ENCODE measurements at places on chromosomes 1 and 21.

- no peak for DNase-seq
Observed at GRCh38 chr1:6790146-6790545, 4.9 kb downstream of the CAMTA1 start.

DNA sequence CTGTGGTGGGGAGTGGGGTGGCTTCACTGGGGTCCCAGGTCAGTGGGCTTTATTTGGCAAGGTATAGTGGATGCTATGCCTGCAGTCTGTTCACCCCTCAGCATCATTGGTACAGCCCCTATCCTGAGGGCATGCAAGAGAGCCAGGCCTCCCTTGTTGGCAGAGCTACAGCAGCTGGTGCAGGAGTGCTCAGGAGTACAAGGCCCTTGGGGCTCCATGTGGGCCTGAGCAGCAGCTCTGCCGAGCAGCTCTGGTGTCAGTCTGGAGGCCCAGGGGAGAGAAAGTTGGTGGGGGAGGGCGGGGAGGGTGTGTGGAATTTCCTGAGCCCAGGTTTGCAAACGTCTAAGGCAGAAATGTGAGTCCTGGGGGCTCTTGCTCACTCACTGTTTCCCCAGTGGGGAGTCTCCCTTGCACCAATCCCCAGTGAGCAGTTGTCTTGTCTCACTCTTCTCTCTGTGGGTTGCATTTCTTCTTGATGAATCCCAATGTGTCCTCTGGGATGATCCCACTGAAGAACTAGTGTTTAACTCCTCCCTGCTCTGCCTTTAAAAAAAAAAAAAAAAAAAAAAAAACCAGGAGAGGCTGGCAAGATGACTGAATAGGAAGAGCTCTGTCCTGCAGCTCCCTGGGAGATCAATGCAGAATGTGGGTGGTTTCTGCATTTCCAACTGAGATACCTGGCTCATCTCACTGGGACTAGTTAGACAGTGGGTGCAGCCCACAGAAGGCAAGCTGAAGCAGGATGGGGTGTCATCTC, 39.5 kb upstream of the CYP4X1 start:
- DNase-seq, result no peak

DNA sequence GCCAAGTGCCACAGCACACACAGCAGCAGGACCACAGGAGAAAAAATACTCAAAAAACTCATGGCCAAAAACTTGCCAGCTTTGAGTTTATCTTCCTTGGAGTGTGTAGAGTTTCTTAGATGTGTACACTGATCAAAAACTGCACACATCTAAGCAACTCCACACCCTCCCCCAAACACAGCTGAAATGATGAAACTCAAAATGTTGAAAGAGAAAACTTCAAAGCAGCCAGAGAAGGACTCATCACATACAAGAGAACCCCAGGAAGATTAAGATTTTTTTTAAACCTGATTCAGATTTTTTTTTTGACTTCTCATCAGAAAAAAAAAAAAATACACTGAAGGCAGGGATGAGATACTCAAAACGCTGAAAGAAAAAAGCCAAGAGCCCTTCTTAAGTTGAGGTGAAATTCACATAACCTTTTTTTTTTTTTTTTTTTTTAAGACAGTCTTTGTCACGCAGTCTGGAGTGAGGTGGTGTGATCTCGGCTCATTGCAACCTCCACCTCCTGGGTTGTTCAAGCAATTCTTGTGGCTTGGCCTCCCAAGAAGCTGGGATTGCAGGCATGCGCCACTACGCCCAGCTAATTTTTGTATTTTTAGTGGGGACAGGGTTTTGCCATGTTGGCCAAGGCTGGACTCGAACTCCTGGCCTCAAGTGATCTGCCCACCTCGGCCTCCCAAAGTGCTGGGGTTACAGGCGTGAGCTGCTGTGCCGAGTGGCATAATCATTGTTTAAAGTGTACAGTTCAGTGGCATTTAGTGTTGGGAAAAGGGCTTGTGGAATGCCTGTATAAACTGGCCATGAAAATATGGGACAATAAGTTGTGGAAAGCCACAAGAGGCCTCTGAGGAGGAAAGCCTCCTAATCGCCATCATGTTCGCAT, 20.9 kb upstream of the PDXK start:
- DNase-seq, result no peak

DNA sequence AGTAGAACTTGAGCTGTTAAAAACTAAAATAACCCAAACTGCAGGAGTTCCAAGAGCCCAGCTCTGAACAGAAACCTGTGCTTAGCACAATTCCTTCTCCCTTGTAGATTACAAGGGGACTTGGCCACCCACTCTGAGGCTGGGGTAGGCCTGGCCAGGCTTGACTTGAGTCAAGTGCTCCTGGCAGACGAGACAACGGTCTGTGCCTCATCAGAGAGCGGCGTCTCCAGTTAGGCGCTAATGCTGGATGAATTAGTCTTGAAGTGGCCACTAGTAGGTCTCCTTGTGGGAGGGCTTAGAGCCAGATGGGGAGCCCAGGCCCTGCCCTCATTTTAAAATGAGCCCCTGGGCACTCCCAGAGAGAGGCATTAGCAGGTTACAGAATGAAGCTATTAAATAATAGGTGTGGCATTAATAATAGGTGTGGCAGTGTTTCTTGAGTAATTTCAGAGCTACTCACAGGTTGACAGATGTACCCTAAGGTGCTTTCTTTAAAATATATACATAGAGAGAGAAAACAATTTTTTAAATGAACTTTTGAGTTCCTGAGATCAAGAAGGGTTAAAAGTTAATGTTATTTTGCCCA, 1.1 kb downstream of the EEIG2 start:
- no peak for DNase-seq

DNA sequence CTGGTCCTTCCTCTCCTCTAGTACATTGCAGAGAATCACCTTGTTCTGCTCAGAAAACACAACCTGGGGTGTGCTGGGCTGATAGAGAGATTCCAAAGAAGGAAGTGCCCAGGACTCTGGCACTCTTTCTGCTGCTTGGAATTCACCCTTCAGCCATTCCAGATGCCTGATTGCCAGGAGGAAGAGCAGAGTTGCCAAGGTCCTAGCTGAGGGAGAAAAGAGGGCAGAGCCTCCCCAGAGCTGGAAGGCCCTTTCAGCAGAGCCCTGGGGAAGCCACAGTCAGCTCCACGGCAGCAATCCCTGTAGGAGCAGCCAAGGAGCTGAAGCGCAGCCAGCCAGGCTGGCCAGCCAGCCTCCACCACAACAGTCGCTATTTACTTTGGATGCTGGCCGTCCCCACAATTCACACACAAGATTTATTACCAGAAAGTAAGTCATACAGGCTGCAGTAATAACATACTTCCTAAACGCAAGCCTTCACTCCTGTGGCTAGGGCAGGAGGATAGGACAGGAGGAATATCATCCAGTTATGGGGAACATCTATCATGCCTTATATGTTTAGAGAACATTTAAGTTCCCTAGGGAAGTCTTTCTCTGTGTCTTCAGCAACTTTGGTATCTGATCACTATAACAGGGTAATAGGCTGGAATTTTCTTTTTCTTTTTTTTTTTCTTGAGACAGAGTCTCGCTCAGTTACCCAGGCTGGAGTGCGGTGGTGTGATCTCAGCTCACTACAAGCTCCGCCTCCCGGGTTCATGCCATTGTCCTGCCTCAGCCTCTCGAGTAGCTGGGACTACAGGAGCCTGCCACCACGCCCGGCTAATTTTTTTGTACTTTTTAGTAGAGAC, 36.6 kb upstream of the SLC44A3 start:
- no peak for DNase-seq

DNA sequence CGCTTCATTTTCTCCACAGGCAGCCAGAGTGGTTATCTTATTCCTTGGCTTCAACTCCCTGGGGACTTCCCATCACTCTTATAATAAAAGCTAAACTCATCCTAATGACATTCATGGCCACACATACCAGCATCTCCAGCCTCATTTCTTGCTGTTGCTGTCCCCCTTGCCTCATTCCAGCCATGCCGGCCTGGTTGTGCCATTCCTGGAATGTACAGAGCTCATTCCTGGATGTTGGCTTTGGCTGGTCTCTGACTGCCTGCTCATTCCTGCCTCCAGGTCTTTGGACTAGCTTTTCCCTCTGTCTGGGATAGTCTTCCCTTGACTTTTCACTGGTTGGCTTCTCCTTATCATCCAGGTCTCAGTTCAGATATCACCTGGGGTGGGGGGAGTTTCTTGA, 2.4 kb upstream of the PEF1 start:
- DNase-seq, result no peak

DNA sequence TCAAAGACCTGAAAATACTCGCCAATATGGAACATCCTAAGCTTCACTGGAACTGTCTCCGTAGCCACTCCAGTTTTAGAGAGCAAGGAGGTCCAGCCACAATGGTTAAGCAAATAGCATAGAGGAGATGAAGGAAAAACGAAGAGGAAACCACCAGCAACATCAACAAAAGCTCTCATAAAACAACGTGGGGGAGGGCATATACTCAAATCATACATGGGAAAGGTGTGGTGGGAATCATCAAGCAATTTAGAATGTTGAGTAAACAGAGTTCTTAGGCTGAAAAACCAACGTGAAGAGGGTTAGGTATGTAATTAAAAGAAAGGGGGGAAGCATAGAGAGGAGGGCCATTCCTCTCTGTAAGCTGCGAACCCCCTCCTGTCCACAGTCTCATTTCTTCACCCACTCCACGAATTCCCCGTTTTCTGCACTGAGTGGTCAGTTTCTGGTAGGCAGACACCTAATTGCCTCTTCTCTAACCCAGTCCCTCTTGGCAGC, 1.0 kb downstream of the TMEM59 start:
- DNase-seq, result no peak

- no peak for DNase-seq
Observed at GRCh38 chr1:86833461-86834215, 80.3 kb downstream of the SELENOF start.

- no peak for DNase-seq
Observed at GRCh38 chr1:175040324-175040879, 17.2 kb upstream of the MRPS14 start.

GRCh38 chr1:118621839-118622238, 366.3 kb downstream of the TBX15 start:
- no peak for DNase-seq

GRCh38 chr1:116163533-116163932, 52.3 kb downstream of the MAB21L3 start:
- no peak for DNase-seq

DNA sequence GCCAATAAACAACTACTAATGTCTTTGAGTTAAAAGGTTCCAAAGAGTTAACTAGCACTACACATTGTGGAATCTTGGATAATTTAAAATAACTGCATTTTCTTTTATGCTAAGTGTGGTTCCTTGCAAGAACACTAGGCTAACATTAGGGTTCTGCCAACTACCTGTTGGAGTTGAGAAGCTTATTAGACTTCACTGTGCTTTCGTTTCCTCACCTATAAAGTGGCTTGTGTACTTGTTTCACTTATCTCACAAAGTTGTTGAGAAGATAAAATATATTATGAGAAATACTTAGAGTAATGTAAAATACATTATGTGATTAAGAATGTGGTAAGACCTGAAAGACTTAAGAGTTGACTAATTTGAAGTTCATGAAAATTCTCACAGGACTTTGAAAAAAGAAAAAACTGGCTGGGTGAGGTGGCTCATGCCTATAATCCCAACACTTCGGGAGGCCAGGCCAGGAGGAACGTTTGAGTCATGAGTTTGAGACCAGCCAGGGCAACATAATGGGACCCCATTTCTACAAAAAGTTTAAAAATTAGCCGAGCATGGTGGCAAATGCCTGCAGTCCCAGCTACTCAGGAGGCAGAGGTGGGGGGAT, 5.6 kb upstream of the RRAGC start:
- no peak for DNase-seq

DNA sequence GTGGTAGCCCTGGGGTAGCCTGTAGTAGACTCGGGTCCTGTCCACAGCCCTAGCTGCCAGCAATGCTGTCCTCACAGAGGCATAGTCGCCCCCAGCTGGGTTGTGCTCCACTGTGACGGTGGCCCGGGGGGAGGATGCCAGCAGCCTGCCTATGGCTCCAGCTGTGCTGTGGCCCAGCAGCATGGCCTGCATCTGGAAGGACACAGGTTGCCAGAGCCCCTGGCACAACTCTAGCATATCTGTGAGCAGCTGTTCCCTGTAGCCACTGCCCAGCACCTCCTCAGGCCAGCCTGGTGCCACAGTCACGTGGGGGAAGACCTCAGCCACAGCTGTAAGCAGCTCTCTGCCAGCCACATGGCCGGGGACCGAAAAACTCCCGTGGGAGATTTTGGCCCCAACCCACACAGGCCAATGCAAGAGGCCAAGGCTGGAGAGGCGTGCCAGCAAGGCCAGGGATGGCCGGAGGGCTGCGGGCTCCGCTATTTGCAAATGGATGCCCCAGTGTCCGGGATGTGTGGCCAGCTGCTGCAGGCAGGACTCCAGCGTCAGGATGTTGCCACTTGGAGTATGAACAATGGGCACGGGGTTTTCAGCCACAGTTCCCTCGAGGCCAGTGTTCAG, 13.9 kb downstream of the FAM151A start:
- DNase-seq, result no peak

DNA sequence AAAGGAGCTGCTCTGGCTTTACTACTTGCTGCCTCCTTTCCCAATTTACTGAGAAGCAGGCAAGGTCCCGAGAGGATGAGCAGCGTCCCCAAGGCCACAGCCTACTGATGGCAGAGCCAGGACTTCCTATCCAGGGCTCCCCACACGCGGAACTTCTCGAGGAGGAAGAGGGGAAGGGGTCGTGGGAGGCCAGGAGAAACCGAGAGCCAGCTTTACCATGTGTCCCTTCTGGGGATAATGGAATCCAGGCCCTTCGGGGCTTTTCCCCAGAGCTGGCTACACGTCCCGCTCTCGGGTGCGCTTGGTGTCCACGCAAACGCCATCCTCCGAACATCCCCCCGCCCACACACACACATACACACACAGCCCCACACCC, 4.3 kb upstream of the CCN1 start:
- no peak for DNase-seq

GRCh38 chr1:176696689-176697088, 233.7 kb downstream of the PAPPA2 start:
- DNase-seq, result no peak

DNA sequence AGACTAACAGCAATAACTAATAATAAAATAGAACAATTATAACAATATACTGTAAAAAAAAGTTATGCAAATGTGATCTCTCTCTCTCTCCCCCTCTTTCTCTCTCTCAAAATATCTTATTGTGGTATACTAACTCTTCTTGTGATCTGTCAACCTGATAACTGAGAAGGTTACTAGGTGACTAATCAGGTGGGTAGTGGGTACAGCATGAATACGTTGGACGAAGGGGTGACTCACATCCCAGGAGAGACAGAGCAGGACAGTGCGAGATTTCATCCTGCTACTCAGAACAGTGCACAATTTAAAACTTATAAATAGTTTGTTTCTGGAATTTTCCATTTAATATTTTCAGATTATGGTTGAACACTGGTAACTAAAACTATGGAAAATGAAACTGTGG, 257.5 kb downstream of the LRRC40 start:
- no peak for DNase-seq

GRCh38 chr1:209445576-209445975, 137.9 kb upstream of the CAMK1G start:
- DNase-seq, result no peak

- no peak for DNase-seq
Observed at GRCh38 chr1:184632415-184633175, 122.1 kb downstream of the EDEM3 start.

GRCh38 chr1:179955287-179955680, 674 bp downstream of the CEP350 start:
- DNase-seq, result no peak

GRCh38 chr1:50422675-50422945, 633 bp downstream of the DMRTA2 start:
- no peak for DNase-seq

Data from stimulated activated CD4-positive, alpha-beta T cell treated with anti-CD3 and anti-CD28 coated beads, TNF-alpha, amount 100 ng/mL, for 1 hour (primary cell).